ENCODE measurements at places on chromosomes 11 and 22.

- DNase-seq = no peak
These were observed 182.2 kb upstream of the SYT13 start for GRCh38 chr11:45468267-45468856.

DNA sequence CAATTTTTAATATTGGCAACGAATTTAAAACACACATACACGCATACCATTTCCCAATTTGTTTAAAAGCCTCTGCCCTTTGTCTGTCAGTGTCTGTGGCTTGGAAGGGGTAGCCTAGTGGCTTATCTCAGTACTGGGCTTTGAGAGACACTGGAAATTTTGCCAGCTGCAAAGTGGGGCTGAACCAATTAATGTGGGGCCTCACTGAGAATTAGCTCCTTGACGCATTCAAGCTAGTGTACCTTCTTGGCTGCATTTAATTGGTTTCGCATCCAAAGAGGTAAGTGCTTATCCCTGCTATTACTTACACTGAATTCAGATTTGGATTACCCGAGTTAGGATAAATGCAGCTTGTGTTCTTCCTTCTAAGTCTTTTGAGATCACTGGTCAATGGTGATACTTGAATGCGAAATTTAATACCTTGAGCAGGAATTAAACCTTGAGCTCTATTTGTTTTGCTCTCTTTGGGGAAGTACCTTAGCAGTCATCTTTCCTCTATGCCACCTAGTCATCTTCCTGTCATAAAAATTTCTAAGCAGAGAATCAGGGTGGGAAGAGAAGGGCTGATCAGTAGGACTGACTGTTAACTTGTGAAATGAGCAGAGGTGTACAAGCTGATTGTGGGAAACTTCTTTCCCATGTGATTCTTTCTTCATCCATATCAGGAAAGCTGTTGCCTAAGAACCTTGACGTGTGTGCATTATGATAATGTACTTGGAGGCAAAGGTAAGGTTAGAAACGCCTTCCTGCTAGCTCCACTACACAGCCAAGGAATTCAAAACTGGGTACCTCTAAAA is 187.7 kb upstream of the E2F8 start:
- DNase-seq = no peak

DNA sequence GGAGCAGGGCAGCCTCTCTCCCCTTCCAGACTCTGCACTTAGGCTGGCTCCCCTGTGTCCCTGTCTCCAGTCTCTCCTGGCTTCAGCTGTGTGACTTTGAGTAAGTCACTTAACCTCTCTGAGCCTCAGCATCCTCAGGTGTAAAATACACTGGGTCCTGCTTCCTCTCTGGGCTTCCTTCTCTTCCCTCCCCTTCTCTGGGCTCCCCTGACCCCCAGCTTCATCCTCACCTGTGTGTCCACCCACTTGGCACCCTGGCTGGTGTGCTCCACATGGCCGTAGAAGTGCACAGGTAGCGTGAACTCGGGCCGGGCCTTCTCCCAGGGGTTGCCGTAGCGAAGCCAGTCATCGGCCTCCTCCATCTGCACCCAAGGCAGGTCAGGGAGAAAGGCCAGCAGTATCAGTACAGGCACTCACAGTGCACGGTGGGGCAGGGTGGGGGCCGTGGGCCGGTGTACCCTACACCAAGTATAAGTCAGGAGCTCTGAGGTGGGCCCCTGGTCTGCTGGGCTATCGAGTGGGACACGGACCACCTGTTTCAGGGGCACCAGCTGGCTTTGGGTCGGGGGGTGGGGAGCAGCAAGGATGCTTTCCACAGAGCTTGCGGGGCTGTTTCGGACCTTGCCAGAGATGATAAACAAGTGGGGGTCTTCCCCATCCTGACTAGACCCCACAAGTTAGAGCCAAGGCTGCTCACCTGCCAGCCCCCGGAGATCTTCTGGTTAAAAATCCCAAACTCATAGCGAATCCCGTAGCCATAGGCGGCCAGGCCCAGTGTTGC is 2.0 kb downstream of the PYGM start:
- no peak for DNase-seq

DNA sequence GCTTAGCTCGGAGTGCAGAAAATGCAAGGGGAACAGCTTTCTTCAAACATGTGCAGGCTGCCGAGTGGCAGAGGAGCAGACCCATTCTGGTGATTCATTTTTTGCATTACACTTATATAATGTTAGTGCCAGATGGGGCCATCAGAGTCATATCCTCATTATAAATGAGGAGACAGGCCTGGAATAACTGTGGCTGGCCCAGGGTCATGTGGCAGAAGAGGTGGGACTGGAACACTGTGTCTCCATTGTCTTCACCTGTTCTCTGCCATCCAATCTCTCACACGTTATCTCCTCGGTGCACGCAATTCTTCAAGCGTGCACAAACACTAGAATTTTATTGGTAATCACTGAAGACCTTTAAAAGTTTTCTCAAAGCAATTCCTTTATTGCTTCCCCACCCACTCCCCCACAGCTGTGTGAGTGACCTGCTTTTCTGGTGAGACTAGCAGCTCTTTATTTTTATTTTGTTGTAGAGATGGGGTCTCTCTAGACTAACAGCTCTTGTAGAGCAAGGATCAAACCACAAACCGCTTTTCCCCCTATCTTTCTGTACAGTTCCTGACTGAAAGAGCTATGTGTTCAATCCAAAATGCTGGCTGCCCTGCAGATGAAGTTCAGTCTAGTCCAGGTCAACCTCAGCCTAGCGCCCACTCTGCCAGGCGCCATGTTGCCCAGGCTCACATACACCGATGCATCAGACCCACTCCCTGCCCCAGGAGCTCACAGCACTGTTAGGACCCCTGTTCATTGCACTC is 75.3 kb downstream of the ST3GAL4 start:
- DNase-seq = peak; percentile 9

DNA sequence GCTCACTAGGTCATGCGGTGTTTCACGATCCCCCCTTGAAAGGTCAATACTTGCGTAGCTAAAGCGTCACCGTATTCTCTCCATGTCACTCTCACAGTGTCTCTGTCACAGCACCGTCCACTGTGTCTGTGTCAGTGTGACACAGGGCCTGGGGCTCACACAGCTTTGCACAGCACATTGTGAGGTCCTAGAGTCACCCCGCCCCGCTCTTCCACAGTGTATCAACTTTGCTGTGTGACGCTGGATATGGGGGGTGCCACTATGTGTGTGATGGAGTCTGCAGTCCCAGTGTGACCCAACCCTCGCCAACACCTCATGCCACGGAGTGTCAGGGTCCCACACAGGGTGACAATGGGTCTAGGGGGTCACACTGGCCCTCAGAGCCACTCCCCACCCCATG is 583 bp downstream of the P4HA3 start:
- DNase-seq = no peak

- no peak for DNase-seq
These were observed 588.4 kb downstream of the METTL15 start for GRCh38 chr11:28696591-28696990.

- DNase-seq = no peak
These were observed 33.9 kb upstream of the SLC22A24 start for GRCh38 chr11:63177872-63178271.

GRCh38 chr11:129865701-129866100 is 29.7 kb downstream of the NFRKB start:
- DNase-seq = no peak

DNA sequence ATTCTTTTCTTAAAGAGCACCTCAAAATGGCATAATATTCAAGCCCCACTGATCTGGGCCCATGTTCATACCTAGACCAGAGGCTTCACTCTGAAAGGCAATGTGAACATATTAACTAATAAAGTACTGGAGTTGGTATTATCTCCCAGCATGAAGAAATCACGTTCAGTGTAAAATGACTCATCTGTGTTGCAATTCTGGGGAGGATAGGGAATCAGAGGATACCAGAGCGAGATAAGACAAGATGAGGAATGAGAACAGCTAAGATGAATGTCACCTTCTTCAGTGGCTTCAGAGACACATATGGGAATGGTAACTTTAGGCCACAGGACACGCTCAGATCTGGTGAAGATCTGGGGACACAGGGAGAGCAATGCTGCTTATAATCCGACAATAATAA is 121.1 kb downstream of the NTM start:
- DNase-seq = no peak

GRCh38 chr11:36617543-36618362 is 19.7 kb upstream of the RAG2 start:
- DNase-seq = peak; percentile 90

GRCh38 chr11:86978756-86979608 is 23.8 kb upstream of the FZD4 start:
- DNase-seq = peak; percentile 53

GRCh38 chr11:77150836-77151235 is 22.8 kb downstream of the MYO7A start:
- no peak for DNase-seq

GRCh38 chr11:109865548-109866186 is 227.5 kb upstream of the ZC3H12C start:
- no peak for DNase-seq
